Aorta (tissue), 5 donors: ENCODE measurements at places on chromosomes 13 and 19.

DNA sequence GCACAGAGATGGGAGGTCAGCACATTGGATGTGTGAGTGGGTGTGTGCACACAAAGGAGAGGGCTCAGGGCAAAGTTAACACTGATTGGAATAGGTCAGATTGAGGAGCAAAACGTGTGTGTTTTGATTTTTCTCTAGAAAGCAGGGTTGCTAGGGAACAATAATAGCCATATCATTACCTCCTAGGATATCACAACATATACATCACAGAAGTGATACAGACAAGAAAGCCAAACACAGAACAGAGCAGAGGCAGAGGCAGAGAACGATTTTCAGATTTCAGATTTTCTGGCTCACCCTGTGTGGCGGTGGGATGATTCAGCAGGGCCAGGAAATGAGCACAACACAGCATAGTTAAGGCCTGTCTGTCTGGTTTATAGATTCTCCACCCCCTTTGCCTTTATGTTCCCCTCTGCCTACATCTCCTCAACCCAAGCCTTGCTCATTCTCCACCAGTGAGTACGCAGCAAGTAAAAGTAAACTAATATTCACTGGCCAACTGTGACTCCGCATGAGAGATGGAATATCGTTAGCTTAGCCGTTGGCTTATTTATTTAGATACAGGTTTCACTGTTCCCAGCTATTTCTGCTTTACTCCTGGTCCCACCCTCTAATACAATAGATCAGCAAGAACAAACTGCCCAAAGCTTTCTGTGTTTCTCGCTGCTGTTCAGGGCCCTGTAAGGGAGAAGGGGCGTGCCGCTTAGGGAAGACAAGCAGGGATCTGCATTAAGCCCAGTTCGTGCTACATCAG, 182.7 kb upstream of the TSC22D1 start:
- no peak for DNase-seq

DNA sequence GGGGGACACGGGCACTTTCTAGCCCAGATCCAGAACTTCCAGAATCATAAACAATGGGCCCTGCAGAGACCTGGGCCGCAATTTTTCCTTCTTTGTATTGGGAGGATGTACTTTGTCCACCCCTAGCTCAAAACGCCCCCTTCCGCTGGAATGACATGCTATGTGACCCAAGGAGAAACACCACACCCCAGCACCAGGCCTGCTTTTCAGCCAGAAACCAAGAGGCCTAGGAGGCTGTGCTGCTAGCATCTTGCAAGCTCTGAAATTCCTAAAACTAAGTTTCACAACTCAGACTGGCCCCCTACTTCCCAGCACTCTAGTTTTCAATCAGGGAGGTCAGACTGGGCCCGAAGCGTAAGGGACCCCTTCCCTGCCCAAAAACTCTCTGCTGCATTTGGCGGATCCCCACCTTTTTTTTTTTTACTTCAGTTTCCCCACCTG, 538 bp downstream of the LSM4 start:
- no peak for DNase-seq

DNA sequence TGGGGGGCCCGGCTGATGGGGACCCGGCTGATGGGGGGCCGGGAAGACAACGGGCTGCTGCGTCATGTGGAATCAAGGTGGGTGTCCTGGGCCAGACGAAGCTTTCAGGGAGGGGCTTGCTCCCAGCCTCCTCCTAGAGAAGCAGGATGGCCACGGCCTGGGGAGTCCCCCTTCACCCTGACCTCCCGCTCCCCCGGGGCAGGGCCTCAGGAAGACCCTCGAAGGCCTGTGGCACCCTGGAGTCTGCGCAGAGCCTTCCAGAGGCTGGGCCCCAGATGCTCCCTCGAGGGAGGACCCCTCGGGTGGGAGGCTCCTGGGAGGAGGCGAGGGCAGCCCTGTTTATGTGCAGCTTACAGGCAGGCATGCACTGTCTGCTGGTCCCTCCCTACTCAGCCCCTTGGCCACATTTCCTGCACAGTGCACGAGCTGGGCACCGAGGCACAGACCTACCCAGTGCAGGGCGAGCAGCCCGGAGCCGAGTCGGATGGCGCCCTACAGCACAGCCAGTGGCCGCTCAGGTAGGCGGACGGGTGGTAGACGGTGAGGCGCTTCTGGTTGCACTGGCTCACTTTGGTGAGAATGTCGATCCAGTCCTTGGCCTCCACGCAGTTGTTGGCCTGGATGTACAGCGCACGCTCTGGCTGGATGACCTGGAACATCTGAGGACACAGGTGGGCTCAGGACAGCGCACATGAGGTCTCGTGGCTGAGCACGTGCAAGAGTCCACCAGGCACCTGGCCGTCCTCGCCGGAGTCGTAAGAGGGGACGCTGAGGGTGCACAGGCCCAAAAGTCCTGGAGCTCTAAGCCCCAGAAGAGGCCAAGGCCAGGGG, 22.4 kb upstream of the C13orf46 start:
- DNase-seq = no peak

GRCh38 chr19:31257025-31257424, 92.2 kb downstream of the TSHZ3 start:
- DNase-seq = no peak

DNA sequence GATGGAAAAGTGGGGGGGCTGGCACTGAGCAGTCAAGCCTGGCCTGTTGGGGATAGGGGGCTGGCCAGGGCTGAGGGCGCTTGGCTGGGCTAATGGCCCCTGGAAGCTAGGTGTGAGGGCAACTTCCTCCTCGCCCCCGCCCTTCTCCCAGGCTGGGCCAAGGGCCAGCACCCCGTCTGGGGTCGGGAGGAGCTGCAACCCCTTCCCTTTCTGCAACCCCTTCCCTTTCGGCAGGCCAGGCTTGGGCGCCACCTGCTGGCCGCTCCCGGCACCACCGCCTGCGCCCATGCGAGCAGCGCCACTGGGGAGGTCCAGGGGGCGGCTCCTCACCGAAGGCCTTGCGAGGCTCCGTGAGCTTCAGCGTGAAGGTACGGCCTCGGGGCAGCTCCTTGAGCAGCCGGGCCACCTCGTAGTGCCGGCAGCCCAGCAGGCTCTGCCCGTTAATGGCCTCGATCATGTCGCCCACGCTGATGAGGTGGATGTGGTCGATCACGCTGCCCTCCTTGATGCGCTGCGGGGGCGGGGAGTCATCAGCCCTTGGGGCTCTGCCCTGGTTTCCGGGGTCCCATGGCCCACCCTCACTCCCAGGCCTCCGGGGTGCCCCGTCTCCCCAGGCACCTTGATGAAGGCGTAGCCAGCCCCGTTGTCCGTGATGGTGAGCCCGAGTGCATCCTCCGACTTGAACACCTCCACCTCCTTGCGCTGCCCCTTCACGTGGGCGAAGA, 5.0 kb upstream of the PTGER1 start:
- peak; percentile 82 for DNase-seq

GRCh38 chr13:35512271-35512920, 35.9 kb upstream of the MAB21L1 start:
- DNase-seq = no peak

- DNase-seq = no peak
Measured at GRCh38 chr19:6521718-6522646, 8.8 kb upstream of the TNFSF9 start.

DNA sequence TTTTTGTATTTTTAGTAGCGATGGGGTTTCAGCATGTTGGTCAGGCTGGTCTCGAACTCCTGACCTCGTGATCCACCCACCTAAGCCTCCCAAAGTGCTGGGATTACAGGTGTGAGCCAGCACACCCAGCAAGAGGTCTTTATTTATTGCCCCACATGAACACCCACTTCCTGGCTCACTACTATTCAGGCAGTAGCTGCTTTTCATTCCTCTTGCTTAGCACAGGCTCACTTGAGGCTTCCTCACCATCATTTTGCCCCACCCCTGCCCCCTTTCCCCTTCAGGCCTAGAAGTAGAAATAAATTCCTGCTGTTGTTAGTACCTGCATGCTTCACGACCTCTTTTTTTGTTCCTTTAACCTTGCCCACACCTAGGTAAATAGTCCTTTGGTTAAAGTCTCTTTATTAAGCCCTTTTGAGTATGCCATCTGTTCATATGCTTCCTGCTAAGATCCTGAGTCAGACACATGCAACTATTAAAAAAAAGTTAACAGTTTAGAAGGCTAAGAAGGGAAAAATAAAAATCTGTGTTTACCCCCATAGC, 33.5 kb upstream of the ITM2B start:
- no peak for DNase-seq

DNA sequence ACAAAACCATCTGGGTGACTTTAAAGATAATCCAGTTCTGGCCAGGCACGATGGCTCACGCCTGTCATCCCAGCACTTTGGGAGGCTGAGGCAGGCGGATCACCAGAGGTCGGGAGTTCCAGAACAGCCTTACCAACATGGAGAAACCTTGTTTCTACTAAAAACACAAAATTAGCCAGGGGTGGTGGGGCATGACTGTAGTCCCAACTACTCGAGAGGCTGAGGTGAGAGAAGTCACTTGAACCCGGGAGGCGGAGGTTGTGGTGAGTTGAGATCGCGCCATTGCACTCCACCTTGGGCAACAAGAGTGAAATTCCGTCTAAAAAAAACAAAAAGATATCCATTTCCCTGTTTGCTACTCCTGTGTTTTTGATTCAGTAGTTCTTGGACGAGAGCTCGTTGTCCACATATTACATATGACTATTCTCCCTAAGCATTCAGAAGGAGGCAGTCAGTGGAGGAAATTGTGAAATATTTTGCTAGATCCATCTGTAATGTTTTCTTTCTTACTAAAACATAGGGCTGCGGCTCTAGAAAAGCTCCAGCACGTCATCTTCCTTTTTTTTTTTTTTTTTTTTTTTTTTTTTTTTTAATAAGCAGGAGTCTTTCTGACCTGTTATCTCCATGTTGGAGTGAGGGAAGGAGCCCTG, 33.6 kb downstream of the ZNF701 start:
- DNase-seq = no peak

DNA sequence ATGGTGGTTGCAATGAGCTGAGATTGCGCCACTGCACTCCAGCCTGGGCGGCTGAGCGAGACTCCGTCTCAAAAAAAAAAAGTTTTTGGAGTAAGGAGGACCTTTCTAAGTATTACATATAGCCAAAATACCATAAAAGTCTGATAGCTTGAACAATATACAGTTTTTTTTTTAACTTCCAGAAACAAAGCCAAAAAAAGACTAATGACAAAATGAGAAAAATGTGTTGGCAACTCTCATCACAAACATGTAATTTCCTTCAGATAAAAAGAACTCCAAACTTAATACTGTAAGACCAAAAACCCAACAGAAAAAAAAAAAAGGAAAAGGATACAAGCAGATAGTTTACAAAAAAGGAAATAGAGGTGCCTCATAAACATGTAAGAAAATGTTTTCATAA, 68.2 kb upstream of the MED4 start:
- DNase-seq = no peak

DNA sequence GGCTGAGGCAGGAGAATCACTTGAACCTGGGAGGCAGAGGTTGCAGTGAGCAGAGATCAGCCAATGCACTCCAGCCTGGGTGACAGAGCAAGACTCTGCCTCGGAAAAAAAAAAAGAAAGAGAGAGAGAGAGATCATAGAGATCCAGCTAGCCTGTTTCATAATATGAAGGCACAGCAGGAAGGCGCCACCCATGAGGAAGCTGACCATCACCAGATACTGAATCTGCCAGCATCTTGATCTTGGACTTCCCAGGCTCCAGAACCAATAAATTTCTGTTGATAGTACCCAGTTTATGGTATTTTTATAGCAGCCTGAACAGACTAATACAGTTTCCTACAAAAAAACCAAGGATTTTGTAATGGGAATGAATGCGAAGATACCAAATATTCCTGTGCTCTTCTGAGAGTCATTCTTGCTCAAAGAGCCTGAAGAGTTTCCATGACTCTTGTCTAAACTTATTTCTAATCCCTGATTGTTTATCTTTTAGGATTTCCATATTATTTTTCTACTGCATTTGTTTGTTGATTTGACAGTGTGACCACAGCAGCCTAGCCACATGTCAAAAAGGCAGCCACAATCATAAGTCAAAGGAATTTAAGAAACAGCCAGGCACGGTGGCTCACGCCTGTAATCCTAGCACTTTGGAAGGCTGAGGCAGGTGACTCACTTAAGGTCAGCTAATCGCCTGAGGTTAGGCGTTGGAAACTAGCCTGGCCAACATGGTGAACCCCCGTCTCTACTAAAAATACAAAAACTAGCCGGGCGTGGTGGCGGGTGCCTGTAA, 37.7 kb upstream of the PDCD5 start:
- DNase-seq = no peak

DNA sequence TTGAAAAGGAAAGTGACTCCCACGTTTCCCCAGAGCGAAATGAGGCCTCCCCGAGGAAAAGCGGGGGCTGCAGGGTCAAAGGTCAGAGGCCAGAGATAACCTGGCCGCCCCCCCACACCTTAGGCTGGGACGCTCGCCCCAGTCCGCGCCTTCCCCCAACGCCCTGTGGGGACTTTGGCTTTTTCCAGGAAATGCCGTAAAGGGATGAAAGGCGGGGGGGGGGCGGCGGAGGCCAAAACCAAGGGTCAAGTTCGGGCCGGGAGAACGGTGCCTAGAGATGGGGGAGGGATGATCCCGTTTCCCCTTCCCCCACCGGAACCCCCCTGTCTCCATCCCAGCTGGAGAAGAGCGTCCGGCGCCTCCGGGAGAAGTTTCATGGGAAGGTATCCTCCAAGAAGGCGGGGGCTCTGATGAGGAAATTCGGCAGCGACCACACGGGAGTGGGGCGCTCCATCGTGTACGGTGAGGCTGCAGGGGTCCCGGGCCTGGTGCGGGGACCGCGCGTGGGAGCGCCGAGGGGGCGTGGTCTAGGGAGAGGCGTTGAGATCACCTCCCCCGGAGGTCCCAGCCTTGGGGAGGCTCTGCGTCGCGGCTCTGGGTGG, 575 bp downstream of the SHFL start:
- DNase-seq = peak; percentile 82

GRCh38 chr19:32232449-32232848, 113.0 kb upstream of the ZNF507 start:
- DNase-seq = no peak

DNA sequence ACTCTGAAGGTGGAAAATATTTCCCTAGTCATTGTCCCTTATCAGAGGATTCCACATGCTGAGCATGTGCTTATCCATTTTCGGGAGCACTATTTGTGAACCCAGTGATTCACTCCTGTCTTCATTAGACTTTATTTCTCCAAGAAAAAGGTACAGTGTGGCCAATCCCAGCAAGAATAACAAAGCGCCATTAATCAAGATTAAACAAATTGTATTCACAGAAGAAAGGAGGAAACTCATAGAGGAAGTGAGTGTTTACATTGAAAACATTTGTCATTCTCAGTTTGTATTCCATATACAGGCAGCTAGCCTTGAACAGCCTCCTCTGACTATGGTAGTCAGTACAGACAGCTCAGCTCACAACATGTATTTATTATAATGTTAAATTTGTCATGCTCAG, 1669.9 kb upstream of the SPRY2 start:
- no peak for DNase-seq

GRCh38 chr13:72559716-72560115, 167.7 kb downstream of the MZT1 start:
- no peak for DNase-seq

GRCh38 chr19:39590265-39590664, 12.1 kb upstream of the LGALS13 start:
- DNase-seq = no peak
